MCF 10A (cell line): ENCODE measurements at places on chromosomes 13 and 19. TPM values are rescaled to one million over a fixed set of nuclear protein-coding genes. Genes with fewer than 3 reads are reported as not detected.

GRCh38 chr13:98961503-98962105 is 16.3 kb downstream of the DOCK9 start:
- H3K4me3 ChIP-seq = no peak overlapping the region
- no peaks in the 10 kb centered on the region for H3K27me3 ChIP-seq
- peaks cover 6% of the 10 kb centered on the region for H3K36me3 ChIP-seq
- no peak for DNase-seq
- peaks cover 12% of the 10 kb centered on the region for H3K4me1 ChIP-seq

Gene BCAM
- 2.9 and 5.0 TPM in 2 replicates for total RNA-seq

DNA sequence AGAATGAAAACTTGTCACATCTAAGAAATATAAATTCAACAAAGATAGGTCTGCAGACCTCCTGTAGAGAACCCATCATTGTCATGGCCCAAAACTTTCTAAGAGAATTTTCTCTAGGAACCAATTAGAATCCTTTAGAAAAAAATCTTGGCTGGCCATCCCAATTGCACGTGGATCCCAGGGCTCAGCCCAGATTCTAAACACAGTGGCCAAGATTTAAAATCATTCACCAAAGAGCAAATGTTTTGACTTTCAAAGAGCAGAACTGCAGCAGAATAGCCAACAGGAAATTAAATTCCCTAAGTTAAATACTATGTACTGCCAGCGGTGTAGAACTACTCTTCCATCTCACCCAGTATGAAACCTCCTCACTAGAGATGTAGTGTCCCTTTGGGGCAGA is 21.3 kb downstream of the IPO5 start:
- no peaks in the 10 kb centered on the region for H3K36me3 ChIP-seq
- DNase-seq = no peak
- peaks cover 6% of the 10 kb centered on the region for H3K4me1 ChIP-seq
- H3K27me3 ChIP-seq = no peaks in the 10 kb centered on the region
- no peak overlapping the region for H3K27ac ChIP-seq

DNA sequence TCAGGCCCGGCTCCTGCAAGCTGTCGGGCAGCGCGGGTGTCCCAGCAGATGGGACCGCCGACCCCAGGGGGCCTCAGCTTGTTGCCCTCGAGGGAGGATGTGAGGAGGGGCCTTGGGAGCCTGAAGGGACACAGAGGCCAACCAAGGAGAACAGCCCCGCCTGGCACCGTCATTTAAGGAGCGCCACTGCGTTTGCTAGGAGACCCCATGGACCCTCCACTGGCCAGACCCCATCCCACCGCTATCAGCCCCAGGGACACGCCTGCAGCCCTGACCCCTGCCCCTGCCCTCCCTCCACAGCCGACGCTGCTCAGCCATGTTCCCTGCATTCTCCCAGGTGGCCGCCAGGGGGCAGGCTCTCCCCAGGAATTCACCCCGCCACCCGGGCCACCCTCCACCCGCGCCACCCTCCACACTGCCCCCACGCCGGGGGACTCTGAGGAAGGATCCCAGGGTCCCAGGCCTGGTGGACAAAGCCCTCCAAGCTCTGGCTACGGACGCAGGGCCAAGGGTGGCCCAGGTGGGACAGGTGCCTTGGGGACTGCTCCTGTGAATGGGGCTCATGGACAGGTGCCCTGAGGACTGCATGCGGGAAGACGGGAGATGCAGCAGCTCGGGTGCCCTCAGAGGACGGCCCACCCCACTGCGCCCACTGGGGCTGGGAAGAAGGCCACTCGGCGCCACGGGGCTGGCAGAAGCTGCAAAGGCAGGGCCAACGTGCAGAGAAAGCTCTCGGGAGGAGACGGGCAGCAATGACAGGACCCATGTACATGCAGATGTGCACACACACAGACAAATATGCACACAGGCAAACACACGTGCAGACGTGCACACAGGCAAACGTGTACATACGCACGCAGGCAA is 34.4 kb downstream of the PIP5K1C start:
- H3K4me1 ChIP-seq = no peaks in the 10 kb centered on the region
- no peak overlapping the region for H3K4me3 ChIP-seq
- peak; percentile 49 for DNase-seq
- H3K36me3 ChIP-seq = peaks cover 9% of the 10 kb centered on the region
- no peak overlapping the region for H3K27ac ChIP-seq
- no peaks in the 10 kb centered on the region for H3K27me3 ChIP-seq

Gene CYP4F12
- total RNA-seq = 0.42 and 0.56 TPM in 2 replicates

DNA sequence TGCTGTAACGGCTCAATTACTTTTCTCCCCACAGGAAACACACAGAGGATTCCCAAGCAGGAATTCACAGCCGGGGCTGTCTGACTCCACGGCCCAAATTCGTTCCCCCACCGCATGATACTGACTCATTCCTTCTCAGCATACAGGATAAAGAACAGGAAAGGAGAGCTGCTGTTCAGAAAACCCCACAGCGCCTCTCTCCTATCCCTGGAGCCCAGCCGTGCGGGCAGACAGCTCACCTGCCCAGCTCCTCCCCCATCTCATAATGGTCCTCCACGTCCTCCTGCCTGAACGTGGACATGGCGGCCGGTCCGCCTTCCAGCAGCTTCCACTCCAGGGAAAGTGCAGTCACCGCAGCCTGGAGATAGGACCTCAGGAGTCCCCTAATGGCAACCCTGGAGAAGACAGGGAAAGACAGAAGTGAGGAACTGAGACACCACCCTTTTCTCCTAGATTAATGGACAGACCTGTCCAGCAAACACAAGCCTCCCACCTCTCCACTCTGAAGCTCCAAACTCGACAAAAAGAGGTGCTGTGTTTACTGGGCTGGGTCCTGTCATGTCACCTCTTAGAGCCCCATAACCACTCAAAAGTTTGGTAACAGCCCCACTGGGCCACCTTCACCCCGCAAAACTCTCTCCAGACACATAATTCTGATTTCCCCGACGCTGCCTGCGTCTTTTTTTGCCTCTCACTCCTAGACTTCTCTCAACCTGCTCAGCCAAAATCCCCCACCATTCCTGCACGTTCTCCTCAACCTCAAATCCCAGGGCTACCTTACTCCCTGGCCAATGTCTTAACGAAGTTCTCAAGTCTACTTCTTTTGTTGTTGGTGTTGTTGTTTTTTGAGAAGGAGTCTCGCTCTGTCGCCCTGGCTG is 1.2 kb downstream of the DAPK3 start:
- peak overlapping the region; percentile 88 for H3K27ac ChIP-seq
- H3K36me3 ChIP-seq = peaks cover 67% of the 10 kb centered on the region
- no peaks in the 10 kb centered on the region for H3K27me3 ChIP-seq
- H3K4me1 ChIP-seq = peaks cover 18% of the 10 kb centered on the region
- peak overlapping the region; percentile 72 for H3K4me3 ChIP-seq

DNA sequence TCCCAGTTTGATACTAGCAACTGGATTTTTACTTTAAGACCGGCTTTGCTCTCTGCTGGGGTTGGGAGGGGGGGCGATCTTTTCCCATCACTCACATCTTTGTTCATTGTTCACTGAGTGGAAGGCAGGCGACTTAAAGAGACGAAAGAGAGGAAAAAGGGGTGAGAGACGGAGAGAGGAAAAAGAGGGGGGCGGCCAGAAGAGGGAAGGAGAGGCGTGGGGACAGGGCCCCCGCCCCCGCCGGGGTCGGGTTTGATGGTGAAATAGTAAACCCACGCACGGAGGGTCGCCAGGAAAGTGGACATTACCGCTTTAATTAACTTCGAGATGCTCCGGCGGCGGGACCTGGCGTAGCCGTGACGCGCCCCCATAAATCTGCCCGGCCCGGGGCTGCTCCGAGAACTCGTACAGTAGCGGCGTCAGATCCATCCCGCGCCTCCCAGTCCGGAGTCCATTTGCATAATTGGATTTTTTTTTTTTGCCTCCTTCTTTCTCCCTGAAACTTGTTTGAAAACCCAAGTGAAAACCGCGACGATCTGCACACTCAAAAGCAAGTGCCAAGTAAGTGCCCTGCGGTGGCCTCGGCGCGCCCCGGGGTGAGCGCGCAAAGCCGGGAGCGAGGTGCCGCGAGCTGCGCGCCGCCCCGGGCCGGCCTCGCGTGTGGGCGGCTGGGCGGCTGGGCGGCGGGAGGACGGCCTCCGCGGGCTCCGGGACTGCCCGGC is 143.9 kb upstream of the ZNF536 start:
- H3K27me3 ChIP-seq = no peaks in the 10 kb centered on the region
- no peak for DNase-seq
- no peak overlapping the region for H3K27ac ChIP-seq
- H3K36me3 ChIP-seq = no peaks in the 10 kb centered on the region

DNA sequence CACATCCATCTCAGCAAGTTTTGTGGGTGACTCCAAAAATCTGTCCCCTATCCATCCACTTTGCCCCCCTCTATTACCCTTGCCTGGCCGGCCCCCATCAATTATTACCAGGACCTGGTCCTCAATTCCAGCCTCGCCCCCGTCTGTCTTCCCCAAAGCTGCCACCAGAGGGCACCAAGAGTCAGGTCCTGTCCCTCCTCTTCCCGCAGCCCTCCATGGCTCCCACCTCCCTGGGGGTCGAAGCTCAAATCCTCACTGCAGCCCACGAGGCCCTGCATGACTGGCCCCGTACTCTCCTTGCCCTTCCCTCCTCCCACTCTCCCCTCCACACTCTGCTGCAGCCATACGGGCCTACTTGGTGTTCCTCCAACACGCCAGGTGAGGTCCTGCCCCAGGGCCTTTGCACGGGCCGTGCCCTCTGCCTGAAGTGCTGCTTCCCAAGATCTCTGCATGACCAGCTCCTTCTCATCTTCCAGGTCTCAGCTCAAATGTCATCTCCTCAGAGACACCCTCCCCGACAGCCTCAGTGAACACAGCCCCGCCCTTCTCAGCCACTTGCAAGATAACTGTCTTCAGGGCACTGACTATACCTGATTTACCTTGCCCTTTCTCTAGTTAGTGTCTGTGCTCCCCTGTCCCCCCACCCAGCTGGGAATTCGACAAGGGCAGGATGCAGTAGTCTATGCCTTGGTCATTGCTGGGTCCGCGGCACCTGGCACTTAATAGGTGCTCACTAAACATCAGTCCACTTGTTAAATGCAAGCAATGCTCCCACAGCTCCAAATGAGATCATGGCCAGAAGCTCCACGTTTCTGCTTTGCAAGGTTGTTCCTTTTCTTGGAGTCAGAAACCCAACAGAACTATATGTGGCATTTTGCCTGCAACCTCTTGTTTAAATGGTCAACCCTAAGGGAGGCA is 16.8 kb upstream of the SEMA6B start:
- no peak overlapping the region for H3K4me3 ChIP-seq
- peaks cover 16% of the 10 kb centered on the region for H3K4me1 ChIP-seq
- no peaks in the 10 kb centered on the region for H3K27me3 ChIP-seq

Gene SPINT2
- 277 and 333 TPM in 2 replicates for total RNA-seq

DNA sequence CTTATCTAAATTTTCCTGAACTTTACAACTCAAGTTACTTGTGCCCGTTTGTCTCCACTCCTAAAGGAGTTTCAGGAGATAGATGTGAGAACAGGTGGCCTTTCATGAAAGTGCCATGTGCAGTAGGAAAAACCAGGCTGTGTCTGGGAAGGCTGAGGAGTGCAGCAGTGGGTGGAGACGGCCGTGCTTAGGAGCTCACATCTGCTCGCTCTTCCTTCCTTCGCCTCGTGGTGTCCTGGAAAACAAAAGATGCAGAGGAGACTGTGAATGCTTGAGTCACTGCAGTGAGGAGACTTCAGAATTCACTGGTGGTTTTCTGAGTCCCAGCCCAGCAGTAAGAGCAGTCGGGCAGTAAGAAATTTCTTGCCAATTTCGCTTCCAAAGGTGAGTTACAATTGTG is 138.4 kb upstream of the RNF113B start:
- no peaks in the 10 kb centered on the region for H3K4me1 ChIP-seq
- H3K27ac ChIP-seq = no peak overlapping the region
- H3K4me3 ChIP-seq = no peak overlapping the region
